IMR-90 (cell line): ENCODE measurements at places on chromosomes 13 and 19. TPM values are rescaled to one million over a fixed set of nuclear protein-coding genes. Genes with fewer than 3 reads are reported as not detected.

DNA sequence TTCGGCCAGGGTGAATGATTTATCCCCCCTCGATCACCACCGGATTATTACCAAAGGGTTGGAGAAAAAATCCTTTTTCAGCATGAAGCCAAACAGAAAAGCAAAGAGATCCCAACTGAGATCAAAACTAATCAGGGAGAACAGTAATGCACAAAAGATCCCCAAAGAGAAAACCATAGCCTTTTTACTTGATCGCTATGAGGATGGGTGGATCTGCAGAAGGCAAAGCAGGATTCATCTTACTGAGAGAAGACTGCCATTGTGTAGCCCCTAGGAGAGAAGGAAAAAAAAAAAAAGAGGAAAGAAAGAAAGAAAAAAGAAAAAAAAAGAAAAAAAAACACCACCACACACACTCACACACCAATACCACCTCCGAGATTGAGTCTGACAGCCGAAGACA is at the start of gene FGF14:
Gene FGF14, minus strand, starts transcription at position 283 of the 400 bp plus-strand sequence.
- no peak for DNase-seq

The LPAR2 gene
- polyA plus RNA-seq = 4.1 and 5.4 TPM in 2 replicates

The TGFBR3L gene
- 0.94 and 2.2 TPM in 2 replicates for polyA plus RNA-seq

The ATXN8OS gene
- polyA plus RNA-seq = not detected in 2 replicates

GRCh38 chr19:17180997-17181702 is 34.0 kb upstream of the USE1 start:
- no peak for DNase-seq
